ENCODE measurements at places on chromosomes 6 and 20.

- no peak for DNase-seq
Observed at GRCh38 chr6:158757753-158758090, 61.4 kb downstream of the EZR start.

GRCh38 chr6:35213298-35213791 lies 411 bp upstream of the SCUBE3 start:
- peak; percentile 97 for DNase-seq

DNA sequence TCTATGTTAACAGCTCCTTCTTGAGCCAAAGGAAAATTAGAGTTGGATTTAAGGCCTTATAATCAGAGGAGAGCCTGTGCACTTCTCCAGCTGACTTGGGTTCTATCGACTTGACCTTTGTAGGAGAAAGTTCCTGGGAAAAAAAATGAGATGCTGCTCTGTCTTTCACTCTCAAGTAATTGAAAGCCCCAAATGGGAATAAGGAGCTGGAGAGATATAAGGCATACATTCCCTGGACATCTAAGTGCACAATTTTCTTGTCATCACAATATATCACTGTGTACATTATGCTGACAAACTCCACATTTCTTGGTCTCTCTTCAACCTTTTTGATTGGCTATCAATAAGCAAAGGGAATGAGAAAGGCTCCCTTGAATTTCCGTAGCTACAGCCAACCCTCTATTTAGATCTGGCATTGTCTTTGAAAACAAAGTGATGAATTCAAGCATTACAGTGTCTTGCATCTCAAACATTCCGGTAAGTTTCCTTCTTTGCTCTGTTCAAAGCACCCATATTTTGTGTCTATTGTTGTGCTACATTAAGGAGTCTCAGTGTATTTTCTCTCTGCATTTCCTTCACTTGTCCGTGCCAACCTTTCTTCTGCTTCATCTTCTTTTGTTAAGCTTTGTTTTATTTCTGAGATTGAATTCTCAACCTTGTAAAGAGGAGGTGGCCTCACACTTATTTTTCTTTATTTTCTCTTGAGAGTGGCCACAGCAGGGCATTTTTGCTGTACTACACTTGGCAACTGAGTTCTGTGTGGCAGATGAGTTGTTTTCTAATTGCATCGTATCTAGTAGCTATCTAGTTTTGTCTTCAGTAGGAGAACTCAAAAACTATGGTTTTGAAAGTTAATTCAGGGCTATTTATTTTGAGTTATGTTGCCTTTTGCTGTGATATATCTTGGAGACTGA lies 450.3 kb upstream of the MAN1A1 start:
- no peak for DNase-seq

DNA sequence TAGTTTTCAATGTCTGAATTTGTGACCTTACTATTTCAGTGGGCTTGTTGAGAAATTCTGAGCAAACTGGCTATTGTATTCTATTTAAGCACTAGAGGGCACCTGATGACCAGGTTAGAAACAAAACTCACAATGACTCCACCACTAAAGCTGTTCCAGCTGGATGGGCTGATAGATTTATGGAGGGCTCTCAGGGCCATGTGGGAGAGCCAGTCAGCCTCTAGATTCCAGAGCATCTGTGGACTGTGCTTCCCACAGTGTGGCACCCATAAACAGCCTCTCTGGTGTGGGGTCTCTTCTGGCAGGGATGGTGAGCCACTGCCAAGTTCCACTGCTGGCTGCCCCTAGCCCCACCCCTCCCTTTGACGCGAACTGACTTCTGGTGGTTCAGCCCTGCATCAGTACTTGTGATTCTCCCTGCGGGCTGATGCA lies 29.2 kb downstream of the C6orf58 start:
- DNase-seq, result peak; percentile 48

DNA sequence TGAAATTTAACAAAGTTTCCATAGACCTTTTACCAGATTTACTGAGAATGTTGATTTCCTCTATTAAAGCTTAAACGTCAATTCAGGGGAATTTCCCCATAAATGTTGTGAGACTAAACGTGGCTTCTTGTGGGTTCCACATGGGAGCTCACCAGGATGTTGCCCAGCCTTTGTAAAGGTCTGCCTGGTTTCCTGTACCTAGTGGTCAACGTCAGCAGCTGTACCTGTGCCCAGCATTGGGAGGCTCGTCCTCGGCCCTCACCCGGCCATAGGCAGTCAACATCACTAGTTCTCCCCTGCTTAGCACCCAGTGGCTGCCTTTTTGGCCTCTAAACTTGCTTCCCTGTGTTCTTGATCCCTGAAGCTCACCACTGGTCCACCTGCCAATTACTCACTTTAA lies 22.1 kb upstream of the CD83 start:
- no peak for DNase-seq

- no peak for DNase-seq
Observed at GRCh38 chr6:7669742-7670141, 56.2 kb upstream of the BMP6 start.

DNA sequence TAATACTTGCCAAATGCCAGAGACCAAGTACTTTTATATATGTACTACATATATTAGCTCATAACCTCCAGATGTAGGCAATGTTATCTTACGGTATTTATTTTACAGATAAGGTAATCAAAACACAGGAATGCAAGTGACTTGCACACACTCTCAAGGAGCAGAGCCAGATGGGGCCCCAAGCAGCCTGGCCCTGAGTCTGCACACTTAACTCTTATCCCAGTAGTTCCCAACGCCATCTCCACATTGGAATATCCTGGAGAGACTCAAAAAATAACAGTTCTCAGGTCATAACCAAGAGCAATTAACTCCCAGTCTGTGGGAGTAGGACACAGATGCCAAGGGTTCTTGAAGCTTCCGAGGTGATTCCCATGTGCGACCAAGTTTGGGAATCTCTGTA lies 398.7 kb downstream of the PHF3 start:
- no peak for DNase-seq

GRCh38 chr20:14445902-14446301 lies 108.5 kb upstream of the FLRT3 start:
- no peak for DNase-seq

DNA sequence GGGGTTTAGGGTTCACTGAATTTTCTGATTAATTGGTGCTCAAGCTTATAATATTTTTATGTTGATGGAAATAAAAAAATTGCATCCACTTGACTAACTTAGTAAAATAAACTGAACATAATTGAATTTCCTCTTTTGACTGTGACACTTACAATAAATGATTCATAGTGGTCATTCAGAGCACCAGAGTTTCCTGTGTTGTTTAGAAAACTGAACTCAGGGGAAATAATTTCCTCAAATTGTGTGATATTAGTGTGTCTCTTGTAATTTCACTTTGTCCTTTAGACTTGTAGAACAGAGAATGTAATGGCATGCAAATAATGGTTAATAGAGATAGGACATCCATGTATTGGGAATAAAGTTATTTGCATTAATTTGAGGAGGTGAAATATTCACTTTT lies 319.7 kb upstream of the MAN1A1 start:
- DNase-seq, result no peak

GRCh38 chr20:63555661-63556381 lies 1.9 kb downstream of the FNDC11 start:
- DNase-seq, result no peak

DNA sequence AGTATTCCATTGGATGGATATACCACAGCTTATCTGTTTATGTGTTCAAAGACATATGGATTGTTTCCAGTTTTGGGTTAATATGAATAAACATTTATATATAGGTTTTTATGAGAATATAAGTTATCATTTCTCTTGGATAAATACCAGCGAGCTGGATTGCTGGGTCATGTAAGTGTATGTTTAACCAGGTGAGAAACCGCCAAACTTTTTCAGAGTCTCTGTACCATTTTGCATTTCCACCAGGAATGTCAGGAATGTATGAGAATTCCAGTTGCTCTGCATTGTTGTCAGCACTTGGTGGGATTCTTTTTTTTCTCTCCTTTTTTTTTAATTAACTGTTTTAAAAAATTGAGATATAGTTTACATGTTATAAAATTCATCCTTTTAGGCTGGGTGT lies 52.1 kb downstream of the PHF20 start:
- DNase-seq, result no peak
